ENCODE measurements at places on chromosomes 1 and 21.

GRCh38 chr21:29423099-29423870, 124.6 kb downstream of the BACH1 start:
- no peak for DNase-seq

DNA sequence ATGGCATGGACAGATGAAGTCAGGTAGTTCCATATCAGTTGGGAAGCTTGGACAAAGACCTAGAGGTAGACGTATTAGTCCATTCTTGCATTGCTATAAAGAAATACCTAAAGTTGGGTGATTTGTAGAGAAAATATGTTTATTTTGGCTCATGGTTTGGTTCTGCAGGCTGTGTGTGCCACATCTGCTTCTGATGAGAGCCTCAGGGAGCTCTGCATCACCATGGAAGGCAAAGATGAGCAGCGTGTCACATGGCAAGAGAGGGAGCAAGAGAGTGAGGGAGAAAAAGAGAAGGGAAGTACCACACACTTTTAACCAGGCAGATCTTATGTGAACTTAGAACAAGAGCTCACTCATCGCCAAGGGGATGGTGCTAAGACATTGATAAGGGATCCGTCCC, 9.0 kb downstream of the TSACC start:
- no peak for DNase-seq

- no peak for DNase-seq
These were observed 137.8 kb upstream of the KRTAP19-8 start for GRCh38 chr21:31176080-31176551.

DNA sequence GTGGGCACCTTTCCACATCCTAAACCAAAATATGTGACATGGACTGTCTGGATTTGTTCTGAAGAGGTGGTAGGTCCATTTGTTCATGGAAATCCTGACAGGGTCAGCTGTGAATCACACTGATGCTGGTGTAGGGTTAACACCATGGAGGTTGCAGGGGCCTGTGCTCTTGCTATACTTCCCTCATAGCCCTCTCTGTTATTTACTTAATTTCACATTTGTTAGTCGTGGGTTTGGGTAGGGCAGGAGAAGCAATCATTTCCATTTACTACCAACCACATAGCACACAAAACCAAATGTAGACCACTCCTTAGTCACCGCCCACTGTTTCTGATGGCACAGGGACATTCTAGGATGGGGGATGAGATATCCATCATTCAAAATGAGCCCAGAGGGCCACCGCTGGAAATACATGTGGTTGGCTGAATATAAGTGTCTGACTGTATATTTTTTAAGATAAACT, 61.8 kb upstream of the POU2F1 start:
- no peak for DNase-seq

- no peak for DNase-seq
These were observed 14.4 kb downstream of the S100A16 start for GRCh38 chr1:153598309-153599172.

- DNase-seq = no peak
These were observed 17.1 kb upstream of the A3GALT2 start for GRCh38 chr1:33338048-33338439.

GRCh38 chr1:38064197-38064903, 17.8 kb upstream of the POU3F1 start:
- DNase-seq = no peak

- DNase-seq = no peak
These were observed 70.5 kb downstream of the SSBP3 start for GRCh38 chr1:54335755-54336108.

DNA sequence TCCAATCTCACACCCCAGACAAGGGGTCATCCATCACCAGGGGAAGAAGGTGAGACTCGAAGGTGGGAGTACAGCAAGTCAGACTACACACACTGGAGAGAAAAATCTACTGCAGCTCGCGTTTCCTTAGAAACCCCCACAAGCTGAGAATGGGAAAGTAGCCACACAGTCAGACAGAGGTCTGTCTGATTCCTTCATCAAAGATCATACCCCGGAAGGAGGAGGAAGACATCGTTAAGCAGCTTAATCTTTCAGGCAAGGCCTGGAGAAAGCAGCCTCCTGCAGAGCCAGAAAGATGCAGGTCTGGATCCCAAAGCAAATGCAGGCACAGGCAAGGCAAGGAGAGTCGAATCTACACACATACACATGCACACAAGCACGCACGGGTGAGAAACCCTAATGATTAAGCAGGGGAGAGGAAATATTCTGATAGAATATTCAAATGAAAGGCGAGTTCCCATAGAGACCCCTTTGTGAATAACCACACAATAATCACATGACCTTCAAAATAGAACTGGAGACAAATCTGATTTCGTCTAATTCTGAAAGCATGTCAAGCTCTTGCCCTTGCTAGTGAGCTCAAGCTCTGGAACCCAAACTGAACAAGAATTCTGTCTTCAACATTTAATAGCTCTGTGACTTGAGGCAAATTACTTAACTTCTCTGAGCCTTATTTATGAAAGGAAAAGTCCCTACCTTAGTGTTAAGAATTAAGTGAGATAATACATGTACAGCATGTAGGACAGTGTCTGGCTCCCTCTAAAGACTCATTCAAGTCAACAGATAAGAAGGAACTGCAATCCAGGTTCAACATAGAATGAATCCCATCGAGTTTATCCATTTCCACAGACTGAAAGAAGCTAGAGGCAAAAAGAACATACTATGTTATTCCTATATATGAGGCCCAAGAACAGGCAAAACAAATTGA, 387.8 kb downstream of the OMA1 start:
- DNase-seq = no peak

DNA sequence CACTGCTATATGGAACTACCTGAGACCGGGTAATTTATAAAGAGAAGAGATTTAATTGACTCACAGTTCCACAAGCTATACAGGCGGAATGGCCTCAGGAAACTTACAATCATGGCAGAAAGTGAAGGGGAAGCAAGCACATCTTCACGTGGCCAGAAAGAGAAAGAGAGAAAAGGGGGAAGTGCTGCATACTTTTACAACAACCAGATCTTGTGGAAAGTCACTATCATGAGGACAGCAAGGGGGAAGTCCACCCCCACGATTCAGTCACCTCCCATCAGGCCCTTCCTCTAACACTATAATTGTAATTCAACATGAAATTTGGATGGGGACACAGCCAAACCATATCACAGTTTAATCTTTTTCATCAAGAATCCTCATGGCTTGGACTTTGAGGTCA, 339.2 kb upstream of the AJAP1 start:
- DNase-seq = no peak

GRCh38 chr1:231238298-231238697, 2.7 kb upstream of the GNPAT start:
- DNase-seq = no peak

DNA sequence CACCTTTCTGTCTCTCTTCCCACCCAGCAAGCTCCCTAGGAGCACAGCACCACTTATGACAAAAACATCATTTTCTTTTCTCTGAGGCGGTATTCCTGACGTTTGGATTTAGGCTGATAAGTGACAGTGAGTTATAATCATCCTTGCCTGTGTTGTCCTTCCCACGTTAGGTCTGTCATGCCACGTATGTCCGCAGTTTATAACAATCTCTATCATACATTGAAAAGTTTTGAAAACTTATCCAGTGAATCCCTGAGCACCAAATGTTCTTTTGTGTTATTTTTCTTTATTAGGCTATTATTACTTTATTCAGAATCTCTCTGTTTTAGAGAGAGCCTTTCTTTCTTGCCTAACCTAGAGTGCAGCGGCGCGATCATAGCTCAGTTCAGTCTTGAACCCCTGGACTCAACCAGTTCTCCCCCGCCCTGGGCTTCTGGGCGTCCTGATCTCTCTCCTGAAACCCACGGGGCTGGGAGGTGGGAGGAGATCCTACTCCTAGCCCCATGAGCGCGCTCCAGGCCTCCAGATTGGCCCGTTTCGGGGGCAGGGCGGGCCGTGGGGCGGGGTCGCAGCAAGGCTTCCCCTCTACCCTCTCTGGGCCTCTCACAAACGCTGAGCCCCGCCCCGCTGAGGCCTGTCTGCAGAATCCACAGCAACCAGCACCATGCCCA, at the start of gene GSTM2:
Gene GSTM2, plus strand, starts transcription at position 606 of the 671 bp plus-strand sequence. Its CDS starts 59 bp downstream, at position 665.
- DNase-seq = no peak

DNA sequence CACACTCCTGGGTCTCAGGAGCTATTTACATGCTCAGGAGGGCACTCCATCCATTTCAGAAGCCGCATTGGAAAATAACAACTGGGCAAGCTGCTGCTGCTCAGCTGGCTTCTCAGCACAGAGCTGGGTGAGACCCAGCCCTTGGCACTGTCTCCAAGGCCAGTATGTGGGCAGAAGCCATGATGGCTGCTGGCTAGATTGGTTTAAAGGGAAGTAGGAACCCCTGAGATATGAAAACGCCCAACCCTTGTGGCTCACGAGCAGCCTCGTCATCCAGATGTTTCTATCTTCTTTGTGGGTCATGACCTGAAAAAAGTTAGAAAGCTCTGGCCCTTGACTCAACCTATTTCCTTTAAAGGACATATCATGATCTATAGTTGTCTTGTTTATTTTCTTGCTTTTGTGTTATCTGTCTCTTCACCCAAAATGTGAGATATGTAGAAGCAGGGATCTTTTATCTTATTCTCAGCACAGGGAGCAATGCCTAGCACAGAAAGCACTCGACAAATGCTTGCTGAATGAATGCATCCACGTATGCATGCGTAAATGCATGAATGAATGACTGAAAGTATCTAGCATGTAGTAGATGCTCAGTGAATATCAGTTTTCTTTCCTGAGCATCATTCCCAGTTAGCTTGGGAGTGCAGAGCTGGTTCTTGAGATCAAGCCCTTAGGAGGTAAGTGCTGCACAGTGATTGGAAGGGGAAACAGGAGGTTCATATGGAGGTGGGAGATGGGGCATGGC, 11.6 kb downstream of the MYBPH start:
- no peak for DNase-seq

- no peak for DNase-seq
These were observed 7.7 kb upstream of the SLC5A9 start for GRCh38 chr1:48214820-48215219.

DNA sequence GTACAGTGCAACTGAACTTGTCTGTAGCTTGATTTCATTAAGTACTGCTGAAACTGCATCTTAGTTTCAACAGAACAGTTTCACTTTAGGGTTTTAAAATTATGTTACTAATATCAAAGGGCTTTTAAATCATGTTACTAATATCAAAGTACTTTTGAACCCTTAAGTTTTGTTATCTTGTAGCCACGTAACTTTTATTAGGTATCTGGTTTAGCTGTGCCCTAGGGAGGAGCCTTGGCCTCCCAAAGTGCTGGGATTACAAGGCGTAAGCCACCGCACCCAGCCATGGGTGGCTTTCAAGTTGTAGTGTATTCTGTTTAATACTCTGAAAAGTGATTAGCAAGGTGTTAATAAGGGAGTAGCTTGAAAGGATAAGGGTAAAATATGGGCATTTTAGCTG, 2.0 kb downstream of the KDM4A start:
- no peak for DNase-seq

GRCh38 chr1:83882906-83883305, 116.0 kb downstream of the TTLL7 start:
- no peak for DNase-seq

DNA sequence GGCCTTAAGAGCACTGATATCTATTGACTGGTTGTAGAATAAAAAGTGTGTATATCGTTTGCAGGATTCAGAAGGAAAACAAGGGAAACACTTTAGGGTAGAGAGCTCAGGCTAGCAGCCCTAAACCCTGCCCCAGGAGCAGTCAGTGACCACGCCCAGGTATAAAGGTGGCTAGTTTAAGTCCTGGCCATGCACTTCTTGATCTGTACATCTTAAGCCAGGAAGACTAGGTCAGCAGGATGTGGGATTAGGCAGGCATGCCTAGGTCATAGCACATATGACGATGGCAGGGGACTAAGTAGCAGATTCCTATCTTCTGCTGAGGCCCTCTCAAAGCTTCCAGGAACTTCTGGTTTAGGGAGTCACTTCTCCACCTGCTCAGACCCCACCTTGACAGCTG, 158.0 kb upstream of the CD34 start:
- no peak for DNase-seq

- DNase-seq = no peak
These were observed 423.3 kb upstream of the ADGRL2 start for GRCh38 chr1:81377406-81377805.

DNA sequence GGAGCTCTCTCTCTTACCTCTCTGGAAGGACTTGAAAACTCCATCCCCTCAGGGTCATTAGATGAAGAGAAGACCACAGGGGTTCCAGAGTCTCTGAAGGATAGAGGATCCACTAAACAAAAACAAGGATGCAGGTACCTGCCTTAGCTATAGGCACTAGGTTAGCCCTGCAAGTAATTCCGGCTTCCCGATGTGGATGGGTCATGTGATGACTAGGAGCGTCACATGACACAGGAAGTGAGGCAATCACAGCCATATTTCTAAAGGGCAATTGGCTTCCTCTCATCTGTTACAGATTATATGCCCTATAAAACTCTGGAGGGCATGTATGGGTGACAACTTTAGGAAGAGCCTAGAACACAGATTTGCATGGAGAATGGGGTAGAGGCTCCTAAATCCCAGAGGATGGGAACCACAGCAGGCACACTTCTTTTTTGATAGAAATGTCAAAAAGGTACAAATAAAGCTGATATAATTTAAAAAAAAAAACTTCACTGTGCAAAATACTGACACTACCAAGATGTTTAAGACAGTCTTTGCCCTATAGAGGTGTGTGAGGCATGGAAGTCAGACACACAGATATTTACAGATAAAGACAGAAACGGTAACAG, 14.1 kb downstream of the ENTREP3 start:
- no peak for DNase-seq

- no peak for DNase-seq
These were observed 33.1 kb downstream of the PTP4A2 start for GRCh38 chr1:31905093-31905509.

GRCh38 chr1:46187106-46187869, 10.9 kb downstream of the POMGNT1 start:
- DNase-seq = no peak

GRCh38 chr1:225891229-225891972, 2.5 kb upstream of the LEFTY1 start:
- DNase-seq = no peak

- no peak for DNase-seq
These were observed 1.4 kb downstream of the CAPN2 start for GRCh38 chr1:223713546-223714420.

GRCh38 chr21:44892536-44893277, 19.2 kb upstream of the PTTG1IP start:
- no peak for DNase-seq

GRCh38 chr1:6157528-6158174, 22.5 kb downstream of the CHD5 start:
- DNase-seq = no peak

GRCh38 chr21:43204638-43205037, 35.8 kb downstream of the CRYAA start:
- no peak for DNase-seq

GRCh38 chr1:80359666-80360065, 1353.1 kb upstream of the ADGRL4 start:
- DNase-seq = no peak

DNA sequence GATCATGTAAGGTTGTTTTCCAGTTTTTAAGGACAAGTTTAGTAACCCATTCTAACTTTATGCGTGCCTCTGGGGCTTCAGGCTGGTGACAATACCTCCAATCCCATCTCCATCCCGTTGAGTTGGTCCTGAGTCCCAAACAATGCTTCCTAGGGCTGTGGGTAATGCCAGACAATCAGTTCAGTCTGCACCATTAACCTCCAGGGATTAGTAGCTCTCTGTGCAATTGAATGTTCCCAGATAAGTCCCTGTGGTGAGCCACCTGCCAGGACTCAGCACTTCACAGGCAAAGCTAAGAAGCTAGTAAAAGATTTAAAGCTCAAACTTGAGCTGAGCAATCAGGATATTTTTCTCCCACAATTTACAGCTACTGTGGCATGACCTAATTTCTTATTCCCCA, 462.2 kb upstream of the PTBP2 start:
- no peak for DNase-seq
